ENCODE measurements at places on chromosomes 7 and 10.

GRCh38 chr10:22635650-22636049 is 78.7 kb downstream of the PIP4K2A start:
- DNase-seq = no peak

DNA sequence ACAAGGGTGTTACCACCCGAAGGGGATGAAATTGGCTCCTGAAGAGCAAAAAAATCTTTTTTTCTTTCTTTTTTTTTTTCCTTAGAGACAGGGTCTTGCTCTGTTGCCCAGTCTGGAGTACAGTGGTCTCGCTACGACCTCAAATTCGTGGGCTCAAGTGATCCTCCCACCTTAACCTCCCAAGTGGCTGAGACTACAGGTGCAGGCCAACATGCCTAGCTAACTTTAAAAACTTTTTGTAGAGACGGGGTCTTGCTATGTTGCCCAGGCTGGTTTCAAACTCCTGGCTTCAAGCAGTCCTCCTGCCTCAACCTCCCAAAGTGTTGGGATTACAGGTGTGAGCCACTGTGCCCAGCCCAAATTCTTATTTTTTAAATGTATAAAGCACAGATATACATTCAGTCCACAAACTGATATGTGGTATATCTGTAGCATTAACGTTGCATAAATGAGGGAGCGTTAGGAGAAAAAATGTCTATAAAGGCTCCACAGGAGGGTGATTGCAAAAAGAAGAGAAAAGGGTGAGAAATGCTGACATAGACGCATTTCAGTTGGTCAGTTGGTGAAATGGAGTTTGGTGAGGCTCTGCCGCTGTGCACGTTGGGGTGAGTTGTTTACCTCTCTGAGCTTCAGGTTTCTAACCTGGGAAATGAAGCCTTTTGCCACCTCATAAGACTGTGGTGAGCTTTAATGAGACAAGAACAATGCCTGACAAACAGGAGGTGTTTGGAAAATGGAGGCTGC is 100.7 kb upstream of the PODXL start:
- no peak for DNase-seq

DNA sequence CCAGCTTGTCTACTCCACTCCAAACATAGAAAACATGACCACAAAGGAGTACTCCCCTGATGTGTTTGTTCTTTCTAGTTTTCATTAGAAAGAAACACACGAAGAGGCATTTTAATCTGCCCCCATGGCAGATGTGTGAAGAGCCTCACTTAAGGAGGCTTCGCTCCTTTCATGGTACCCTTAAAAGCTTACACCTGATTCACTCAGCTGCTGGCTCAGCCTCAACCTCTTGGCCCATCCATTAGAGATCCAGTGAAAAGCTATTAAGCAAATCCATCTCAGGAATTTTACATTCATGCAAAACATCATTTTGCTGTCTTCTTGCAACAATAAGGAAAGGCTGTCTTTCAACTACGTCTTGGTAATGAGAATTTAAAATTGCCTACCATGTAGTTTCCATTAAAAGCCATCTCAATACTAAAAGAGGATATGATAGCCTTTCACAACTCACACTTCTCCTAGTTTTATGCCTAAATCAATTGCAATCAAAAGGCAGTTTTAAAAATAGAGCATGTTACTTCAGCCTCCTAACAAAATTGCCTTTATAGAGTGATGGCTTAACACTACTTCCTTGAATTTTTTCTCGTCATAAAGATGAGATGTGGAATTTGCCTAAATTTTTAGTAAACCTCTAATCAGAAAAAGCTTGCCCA is 22.7 kb downstream of the MACC1 start:
- DNase-seq = no peak

DNA sequence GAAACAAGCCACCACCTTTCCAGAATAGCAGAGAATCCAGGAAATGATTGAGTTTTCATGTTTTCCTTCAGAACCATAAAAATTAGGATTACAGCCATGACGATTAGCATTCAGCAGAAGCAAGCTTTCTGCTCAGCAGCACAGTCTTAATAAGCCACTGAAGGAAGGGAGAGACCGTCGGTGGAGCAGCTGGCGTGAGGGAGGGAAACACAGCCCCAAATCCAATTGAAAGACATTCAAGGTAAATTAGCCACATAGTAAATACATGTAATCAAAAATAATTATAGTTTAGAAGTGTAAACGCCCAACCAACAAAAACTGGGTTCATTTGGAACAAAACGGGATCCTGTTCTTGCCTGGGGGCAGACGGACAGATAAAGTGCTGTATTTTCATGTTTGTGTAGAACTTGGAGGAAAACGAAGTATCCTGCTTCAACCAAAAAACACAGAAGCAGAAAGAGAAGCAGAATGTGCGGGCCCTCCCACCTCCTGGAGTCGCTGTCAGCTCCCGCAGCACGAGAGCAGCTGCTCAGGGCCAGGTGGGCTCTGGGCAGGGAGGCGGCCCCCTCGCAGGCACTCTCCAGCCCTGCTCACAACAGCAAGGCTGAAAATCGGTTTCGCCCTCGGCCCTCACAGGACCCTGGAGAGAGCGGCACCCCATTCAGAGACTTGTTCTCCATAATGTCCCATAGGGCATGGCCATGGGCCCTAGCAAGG is 84.9 kb downstream of the TCERG1L start:
- no peak for DNase-seq

DNA sequence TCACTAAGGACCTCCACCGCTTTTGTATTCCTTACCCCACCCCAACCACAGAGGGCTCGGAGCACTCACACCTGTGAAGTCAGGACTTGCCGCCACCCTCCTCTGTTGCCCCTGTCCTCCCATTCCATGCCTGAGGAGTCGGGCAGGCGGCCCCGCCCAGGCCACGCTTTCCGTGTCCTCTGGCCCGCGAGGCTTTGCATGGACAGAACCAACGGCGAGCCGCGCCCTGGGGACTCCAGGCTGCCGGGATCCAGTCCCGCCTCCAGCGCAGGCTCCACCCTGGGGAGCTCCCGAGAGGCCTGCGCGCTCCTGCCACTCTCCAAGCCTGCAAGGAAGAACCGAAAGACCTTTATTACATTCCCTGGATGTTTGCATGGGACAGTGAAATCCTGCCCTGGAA is 366.4 kb upstream of the POM121L12 start:
- no peak for DNase-seq

GRCh38 chr10:18159557-18159956 is 19.3 kb downstream of the CACNB2 start:
- DNase-seq = no peak

DNA sequence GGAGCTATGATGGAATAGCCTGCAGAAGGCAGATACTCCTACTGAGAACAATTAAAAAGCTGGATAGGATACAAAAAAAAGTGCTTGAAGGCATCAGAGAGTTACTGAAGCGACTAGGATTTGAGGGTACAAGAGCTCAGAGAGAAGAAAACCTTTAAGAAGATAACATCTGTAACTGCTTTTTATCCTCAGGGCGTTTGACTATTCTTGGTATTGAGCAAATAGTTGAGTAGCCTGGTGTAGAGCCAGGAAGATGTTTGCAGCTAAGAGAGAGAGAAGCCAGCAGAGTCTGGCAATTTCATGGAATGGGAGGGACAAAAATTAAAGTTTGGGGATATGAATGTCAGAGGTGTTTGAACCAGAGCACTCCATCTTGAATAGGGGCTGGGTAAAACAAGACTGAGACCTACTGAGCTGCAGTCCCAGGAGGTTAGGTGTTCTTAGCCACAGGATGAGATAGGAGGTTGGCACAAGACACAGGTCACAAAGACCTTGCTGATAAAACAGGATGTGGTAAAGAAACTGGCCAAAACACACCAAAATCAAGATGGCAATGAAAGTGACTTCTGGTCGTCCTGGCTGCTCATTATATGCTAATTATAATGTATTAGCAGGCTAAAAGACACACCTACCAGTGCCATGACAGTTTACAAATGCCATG is 428.8 kb downstream of the SH2D4B start:
- no peak for DNase-seq

DNA sequence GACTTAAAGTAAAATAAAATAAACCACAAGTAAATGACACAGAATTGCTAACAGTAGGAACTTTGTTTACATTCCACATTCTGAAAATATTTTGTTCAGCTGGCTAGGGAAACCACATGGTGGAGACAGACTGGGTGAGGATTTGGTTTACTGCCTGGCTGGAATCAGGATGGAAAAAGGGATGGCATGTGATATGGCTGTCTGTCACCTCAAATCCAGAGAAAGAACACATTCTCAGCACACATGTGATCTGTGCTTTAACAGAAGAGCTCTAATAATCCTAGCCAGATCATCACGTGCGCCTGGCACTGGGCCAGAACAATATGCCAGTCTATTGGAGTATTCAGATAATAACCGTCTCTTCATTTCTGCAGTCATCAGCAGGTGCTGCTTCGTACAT is 90.9 kb upstream of the PIP4K2A start:
- no peak for DNase-seq

DNA sequence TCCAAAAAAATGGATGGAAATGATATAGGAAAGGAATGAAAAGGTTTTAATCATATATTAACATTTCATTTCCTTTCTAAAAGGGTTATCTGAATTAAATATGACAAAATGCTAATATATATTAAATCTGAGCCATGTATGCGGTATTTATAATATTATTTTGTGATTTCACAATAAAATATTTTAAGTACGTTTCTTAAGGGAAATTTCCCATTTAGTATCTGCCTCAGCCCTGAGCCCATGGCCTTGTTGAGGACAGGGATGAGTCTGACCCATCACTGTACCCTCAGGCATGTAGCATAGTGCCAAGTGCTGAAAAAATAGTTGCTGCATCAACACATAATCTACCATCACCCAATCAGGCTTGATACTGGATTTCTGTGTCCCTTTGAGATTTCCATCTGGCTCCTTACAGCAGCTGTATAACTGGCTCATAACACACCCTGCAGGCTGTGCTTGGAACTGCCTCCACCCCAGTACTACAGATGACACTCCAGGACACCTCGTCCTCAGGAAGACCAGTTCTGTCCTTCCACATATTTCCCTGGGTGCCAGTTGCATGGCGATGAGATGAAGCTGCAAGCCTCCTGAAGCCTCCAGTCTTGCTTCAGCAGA is 59.4 kb upstream of the ASAH2 start:
- DNase-seq = peak; percentile 34

- no peak for DNase-seq
These were observed 19.2 kb upstream of the C10orf67 start for GRCh38 chr10:23363793-23364135.

DNA sequence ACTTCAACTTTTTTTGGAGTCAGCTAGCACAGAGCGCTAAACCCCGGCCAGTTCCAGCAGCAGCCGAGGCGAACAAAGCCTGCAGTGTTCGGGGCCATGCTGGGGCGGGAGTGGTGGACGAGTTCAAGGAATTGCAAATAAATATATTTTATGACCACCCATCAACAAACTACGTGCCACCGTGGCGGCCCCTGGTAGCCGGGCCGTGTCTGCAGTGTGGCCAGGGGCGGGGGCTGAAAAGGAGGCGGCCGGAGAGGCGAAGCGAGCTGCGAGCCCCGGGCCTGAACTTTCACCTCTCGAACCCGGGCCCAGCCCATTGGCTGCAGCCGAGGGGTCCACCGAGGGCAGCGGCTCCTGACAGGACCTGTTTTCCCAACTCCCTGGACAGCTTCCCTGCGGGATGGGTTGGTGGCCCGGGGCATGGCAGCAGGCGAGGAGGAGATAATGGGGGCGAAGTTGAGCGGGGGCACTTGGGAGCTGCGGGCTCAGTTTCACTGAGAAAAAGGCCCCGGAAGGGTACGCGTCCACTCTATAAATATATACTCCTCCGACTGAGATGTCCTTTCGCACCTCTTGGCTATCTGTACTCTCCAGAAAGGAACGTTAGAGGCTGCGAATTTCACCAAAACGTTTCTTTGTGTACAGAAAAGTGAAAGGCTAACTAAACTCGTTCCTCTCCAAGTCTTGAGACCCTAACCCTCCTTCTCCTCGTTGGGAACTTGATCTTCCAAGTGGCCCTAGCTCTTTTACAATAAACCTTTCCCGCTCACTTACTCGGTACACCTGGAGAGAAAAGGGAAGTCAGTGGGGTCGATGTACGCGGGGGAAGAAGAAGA is 164.6 kb upstream of the PPP1R3A start:
- DNase-seq = no peak

GRCh38 chr10:132888898-132889490 is 53.4 kb downstream of the CFAP46 start:
- DNase-seq = no peak

- peak; percentile 90 for DNase-seq
These were observed at the start of gene NFKB2 for GRCh38 chr10:102395400-102396316. Gene NFKB2, plus strand, starts transcription at chr10:102395705. Its CDS starts 255 bp downstream, at chr10:102395960.

DNA sequence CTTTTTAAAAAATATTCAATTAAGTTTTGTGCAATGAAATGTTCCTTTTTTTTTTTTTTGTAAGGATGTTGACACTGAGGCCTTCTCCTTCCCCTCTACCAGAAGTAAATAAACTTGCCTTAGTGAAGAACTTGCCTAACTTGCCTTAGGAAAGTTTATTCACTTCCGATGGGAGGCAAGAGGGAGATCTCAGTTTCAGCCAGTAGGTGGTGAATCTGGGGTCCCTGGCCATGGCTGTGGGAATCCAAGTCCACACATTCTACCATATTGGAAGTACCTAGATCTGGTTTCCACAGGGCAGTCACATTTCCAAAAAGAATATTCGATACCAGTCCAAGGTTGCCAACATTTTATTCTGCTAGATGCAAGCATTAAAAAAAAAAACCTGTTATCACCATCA is 270.9 kb downstream of the CCSER2 start:
- DNase-seq = no peak

- DNase-seq = no peak
These were observed 41.3 kb downstream of the CELF2 start for GRCh38 chr10:11058965-11059364.

DNA sequence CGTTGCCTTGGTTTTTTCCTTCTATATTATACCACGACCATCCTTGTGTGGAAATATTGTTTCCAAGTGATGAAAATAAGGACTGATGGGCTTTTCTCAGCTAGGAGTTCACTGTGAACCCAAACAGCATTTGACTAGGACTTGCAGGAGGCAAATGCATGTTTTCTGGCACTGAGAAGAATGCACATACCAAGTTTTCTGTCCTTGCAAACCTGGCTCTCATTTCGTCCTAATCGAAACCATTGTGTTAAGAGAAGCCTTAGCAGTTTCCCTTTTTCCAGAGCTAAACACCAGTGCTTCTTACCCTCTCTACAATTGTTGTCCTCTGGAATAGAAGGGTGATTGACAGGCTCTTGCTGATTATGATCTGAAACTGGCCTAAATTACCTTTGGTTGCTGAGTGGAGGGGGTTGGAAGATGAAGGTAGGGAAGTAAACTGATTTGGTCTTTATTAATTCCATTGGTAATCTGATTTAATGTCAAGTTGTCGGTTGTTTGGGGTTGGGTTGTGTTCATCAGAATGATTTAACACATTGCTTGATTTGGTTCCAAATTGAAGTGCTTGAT is 33.1 kb upstream of the ELMO1 start:
- DNase-seq = no peak

GRCh38 chr7:151306374-151306773 is 35.2 kb upstream of the NUB1 start:
- no peak for DNase-seq

GRCh38 chr7:137110091-137110509 is 233.4 kb downstream of the PTN start:
- no peak for DNase-seq

DNA sequence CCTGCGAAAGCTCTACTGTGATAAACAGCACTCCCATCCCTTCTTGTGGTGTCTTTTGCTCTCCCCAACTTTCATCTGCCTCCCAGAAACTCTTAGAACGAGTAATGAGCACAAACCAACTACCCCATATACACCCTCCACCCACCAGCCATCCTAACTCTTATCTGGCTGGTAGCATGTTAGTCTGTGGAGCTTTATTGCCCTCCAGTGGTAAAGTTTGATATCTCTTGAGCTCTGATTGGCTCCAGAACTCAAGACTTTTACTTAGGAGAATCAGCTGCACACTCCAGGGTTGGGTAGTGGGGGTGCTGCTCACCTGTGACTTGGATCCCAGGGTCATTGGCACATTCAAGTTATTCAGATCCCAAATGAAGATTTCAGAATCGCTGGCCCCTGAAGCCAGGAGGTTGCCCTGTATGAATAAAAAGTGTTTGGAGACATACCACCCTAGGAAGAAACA is 10.9 kb downstream of the SEC31B start:
- peak; percentile 51 for DNase-seq

All from activated naive CD4-positive, alpha-beta T cell treated with anti-CD3 and anti-CD28 coated beads, Interleukin-2, amount 50 U/mL, for 72 hours (primary cell).